ENCODE measurements at places on chromosomes 2 and 18. TPM values are rescaled to one million over a fixed set of nuclear protein-coding genes. Genes with fewer than 3 reads are reported as not detected.

MARCO gene
- not detected for total RNA-seq

SPRED2 gene
- total RNA-seq: 17.4 TPM

DBI gene
- 102 TPM for total RNA-seq

ABCB11 gene
- total RNA-seq: not detected

TLX2 gene
- under 0.01 TPM for total RNA-seq

IL1RN gene
- 0.28 TPM for total RNA-seq

KYNU gene
- total RNA-seq: 2.8 TPM

EML6 gene
- total RNA-seq: 0.58 TPM

SERPINB13 gene
- not detected for total RNA-seq

APCDD1 gene
- total RNA-seq: 0.19 TPM

OSBPL6 gene
- 0.96 TPM for total RNA-seq

KCNG2 gene
- total RNA-seq: 0.19 TPM

AFF3 gene
- total RNA-seq: 2.0 TPM

MDH1 gene
- 206 TPM for total RNA-seq

ZEB2 gene
- total RNA-seq: 45.4 TPM

TBC1D8 gene
- 5.8 TPM for total RNA-seq

NEU2 gene
- total RNA-seq: not detected

CXCR2 gene
- total RNA-seq: not detected

STK16 gene
- total RNA-seq: 14.0 TPM

YES1 gene
- 159 TPM for total RNA-seq

C2orf76 gene
- 5.6 TPM for total RNA-seq

TSPYL6 gene
- total RNA-seq: not detected

CDH19 gene
- 2.0 TPM for total RNA-seq

STON1 gene
- 20.0 TPM for total RNA-seq

COLEC11 gene
- 1.2 TPM for total RNA-seq

FIGN gene
- 1.7 TPM for total RNA-seq

CD28 gene
- total RNA-seq: not detected

TWIST2 gene
- 13.4 TPM for total RNA-seq

HNMT gene
- total RNA-seq: 28.0 TPM

KIAA2012 gene
- total RNA-seq: under 0.01 TPM
